Lung microvascular endothelial cell (primary cell): ENCODE measurements at places on chromosomes 11 and 22. TPM values are rescaled to one million over a fixed set of nuclear protein-coding genes. Genes with fewer than 3 reads are reported as not detected.
A peak's percentile ranks its signal among the peaks of the same experiment; 100 is the strongest.

The P2RY6 gene
- total RNA-seq = 0.20 and 0.22 TPM in 2 replicates

The RDX gene
- total RNA-seq = 82.1 and 93.7 TPM in 2 replicates

The IFITM10 gene
- total RNA-seq = 0.44 and 1.2 TPM in 2 replicates

The OR56A1 gene
- total RNA-seq = not detected in 2 replicates

The PRRG4 gene
- 0.22 and 2.6 TPM in 2 replicates for total RNA-seq

The OVOL1 gene
- not detected in 2 replicates for total RNA-seq

- no peak for DNase-seq
These were observed 514.5 kb downstream of the TBC1D22A start for GRCh38 chr22:47276991-47277390.

- DNase-seq = no peak
These were observed 218.4 kb downstream of the ADAMTS15 start for GRCh38 chr11:130666781-130667251.

GRCh38 chr22:49992921-49993648 is 19.5 kb downstream of the IL17REL start:
- DNase-seq = peak; percentile 83

DNA sequence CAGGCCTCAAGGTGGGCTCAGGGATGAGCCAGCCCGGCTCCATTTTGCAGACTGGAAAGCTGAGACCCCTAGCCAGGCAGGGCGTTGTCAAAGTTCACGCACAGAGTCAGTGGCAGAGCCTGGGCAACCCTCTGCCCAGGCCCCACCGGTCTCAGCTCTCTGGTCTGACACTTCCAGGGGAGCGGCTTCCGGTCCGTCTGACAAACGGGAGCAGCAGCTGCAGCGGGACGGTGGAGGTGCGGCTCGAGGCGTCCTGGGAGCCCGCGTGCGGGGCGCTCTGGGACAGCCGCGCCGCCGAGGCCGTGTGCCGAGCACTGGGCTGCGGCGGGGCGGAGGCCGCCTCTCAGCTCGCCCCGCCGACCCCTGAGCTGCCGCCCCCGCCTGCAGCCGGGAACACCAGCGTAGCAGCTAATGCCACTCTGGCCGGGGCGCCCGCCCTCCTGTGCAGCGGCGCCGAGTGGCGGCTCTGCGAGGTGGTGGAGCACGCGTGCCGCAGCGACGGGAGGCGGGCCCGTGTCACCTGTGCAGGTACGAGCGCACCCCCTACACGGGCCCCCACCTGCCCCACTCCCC is 36.0 kb downstream of the CD6 start:
- DNase-seq = no peak

GRCh38 chr22:35910003-35910769 is 118.4 kb downstream of the RBFOX2 start:
- peak; percentile 79 for DNase-seq

DNA sequence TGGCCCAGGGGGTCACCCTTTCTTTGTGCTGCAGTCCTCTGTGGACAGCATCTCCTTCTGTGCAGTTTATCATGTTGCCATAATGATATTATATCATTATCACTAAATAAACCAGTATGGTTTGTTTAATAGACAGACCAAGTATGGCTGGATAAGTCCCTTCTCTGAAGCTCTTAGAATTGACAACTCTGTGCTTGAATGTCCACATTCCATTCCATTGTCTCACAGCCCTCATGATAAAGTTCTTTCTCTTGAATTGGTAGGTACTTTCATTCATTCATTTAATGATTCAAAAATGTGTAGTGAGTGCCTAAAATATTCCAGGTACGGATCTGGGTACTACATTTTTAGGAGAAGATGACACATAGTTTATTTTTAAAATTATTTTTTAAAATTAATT is 7.8 kb downstream of the RPS6KA4 start:
- DNase-seq = no peak

DNA sequence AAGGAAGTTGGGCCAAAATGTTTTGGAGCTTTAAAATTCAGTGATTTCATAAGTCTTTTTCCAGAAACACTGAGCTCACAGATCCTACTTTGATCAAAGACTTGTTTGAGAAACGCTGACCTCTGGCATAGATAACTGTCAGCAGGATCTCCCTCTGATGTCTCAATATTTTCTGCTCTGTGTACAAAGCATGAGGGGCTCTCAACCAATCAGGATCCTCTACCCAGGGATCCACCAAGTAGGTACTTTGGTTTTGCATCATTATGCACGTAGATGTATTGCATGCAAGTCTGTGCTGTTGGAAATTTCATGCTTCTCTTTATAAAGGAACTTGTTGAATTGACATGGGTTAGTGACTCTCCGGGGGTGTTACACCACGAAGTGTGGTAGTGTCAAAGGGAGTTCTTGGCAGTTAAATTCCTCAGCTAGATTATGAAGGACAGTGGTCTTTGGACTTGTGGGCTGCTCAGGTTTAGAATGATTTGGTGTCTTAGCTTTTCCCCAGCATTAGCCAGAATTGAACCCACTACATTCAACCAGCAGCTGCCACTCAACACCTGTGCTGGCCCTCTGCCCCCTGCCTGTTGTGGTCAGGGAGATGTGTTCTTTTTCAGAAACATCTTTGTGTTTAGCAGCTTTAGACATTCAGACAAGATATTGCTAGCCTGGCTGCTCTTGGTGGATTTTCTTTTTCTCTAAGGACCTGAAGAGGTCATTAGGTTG is 1.7 kb upstream of the DIXDC1 start:
- DNase-seq = no peak

- DNase-seq = no peak
These were observed 12.2 kb downstream of the SLC43A3 start for GRCh38 chr11:57414612-57415212.

DNA sequence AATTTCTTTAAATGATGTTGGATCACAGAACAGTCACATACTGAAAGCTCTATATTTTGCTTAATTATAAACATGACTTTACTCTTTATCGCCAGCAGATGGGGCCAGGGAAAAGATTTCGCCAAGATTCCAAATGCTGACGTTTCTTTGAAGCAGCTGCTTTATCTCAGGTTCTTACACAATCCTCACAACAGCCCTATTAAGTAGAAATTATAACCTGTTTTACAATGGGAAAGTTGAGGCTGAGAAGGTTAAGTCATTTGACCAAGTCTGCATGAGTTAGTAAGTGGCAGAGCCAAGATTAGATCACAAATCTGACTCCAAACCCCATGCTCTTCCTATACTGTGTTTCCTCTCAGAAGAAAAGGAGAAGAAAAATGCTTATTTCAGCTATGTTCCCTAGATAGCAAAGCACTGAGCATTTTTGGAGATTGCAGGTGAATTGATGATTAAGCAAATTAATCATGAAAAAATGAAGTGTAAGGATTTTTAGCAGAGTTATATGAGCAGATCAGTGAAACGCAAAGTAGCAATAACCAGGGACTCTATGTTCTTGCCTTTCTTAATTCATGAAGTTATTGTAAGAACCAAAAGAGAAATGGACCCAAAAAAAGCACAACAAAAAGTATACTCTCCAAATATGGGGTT is 79.0 kb downstream of the AASDHPPT start:
- DNase-seq = peak; percentile 22

GRCh38 chr11:78958444-78958843 is 383.8 kb upstream of the NARS2 start:
- no peak for DNase-seq

GRCh38 chr11:75031771-75032549 is 43.2 kb downstream of the NEU3 start:
- peak; percentile 81 for DNase-seq

- no peak for DNase-seq
These were observed 179.1 kb upstream of the E2F8 start for GRCh38 chr11:19419808-19420207.

DNA sequence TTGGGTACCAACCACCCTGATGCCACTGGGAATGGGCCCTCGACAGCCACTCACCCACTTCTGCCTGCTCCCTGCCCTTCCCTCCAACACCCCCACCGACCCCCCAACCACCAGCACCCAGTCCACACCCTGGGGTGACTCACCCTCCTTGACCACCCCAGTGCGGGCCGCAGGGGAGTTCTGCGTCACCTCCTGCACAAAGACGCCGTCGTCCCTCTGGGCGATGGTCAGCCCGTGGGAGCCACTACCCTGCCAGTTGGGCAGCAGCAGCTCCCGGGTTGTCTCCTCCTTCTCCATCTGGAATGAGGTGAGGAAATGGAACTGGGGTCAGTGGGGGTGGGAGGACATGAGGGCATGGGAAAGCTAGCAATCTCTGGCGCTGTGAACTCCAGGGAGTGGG is 10.8 kb downstream of the AHNAK start:
- peak; percentile 20 for DNase-seq

DNA sequence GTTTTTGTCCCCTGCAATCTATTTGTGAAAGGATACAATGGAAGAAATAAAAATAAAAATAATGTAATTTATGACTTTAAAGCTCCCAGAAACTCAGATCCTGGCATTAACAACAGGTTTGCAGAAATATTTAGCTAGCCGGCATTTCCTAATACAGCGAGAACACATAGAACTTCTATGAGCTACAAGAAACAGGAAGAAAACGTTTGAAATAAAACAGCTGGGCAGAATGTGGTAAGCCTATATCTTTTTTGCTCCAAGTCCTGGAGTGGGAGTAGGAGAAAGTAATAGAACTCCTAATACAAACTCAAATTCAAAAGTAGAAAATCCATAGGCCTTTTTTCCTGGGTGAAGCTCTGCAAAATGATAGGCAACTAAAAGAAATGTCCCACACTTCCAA is 29.6 kb upstream of the FIBIN start:
- DNase-seq = no peak

GRCh38 chr22:20408891-20409290 is 14.9 kb downstream of the ZNF74 start:
- no peak for DNase-seq
